ENCODE measurements at places on chromosomes 4 and X.

- no peak for DNase-seq
Measured at GRCh38 chrX:16185725-16186136, 18.4 kb downstream of the MAGEB17 start.

DNA sequence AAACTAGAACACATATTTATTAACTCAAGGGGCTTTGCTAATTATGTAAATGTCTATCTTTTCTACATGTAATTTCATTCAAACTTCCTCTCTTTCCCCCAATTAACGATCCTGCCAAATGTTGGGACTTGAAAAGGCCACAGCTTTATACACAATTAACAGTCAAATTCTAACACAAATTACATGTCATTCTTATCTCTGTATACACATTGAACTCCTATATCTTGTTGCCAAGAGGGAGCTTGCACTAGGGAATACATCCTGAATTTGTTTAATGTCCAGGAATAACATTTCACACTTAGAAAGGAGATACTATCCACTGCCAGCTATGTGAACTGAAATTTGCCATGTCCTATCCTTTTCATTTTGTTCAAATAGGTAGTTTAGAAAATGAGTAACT lies 38.9 kb upstream of the MAB21L2 start:
- no peak for DNase-seq

DNA sequence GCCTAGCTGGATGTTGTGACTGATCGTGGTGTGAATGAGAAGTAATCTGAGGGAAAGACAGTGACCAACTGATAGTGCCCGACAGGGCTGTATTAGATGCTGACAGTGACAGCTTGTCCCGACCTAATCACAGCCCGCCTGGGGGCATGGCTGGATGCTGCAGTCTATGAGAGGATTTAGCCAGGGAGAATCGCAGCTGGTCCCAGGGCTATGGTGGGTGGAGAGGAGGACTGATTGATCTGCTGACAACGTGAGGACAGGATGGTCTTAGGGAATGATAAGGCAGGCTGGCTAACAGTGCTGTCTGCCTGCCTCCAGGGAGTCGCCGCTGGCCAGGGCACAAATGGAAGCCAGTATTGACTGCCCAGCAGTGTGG lies 621 bp upstream of the SUV39H1 start:
- DNase-seq: no peak

DNA sequence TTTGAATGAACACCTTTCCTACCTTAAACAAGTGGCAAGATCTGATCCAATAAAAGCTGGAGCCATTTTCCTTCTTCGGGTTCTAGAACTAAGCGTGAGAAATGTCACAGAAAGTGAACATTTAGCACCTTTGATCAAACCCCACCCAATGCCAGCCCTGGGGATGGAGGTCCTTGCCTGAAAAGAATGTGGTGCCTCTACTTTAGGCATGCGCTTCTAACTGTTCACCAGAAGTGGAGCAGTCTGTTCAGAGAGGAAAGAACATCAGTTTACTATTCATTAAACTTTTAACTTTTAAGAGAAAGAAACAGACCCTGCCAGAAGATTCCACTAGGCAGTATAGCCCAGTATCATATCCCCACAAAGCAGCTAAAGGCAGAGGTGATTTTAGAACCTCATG lies 75.9 kb downstream of the INTS12 start:
- DNase-seq: no peak

DNA sequence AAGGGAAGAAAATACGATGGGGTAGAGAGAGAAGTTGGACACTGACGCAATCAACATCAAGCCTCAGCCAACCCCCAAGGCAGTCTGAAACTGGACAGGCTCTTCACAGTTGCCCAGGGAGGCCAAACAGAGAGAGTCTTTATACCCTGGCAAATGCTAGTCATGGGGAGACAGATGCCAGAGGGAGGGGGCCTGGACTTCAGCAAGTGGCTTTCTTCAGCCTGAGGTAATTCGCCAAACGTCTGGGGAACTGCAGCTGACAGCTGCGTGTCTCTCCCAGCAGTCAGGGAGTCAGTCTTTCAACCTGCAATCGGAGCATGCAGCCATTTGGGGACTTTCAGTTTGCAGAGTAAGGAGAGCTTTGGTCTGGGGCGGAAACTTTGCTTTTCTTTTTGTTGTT lies 521.6 kb downstream of the TRIML1 start:
- no peak for DNase-seq

- DNase-seq: no peak
Measured at GRCh38 chr4:111494471-111494870, 650.8 kb upstream of the FAM241A start.

DNA sequence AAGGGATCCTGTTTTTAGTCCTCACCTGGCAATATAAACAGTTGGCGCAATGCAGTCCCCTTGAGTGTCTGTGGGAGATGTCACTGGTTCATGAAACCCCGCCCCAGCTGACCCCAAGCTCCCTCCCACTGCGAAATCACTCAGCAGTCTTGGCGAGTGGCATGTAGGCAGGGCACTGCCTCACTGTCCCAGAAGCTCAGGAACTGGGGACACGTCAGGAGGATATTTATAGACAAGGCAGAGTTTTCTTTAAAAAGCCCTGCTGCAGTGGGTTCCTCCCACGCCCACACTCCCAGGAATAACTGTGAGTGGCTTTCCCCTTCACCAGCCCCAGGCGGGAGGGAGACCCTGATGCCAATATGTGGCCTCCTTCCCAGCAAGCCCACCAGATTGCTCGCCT lies 44.3 kb upstream of the PPP2R2C start:
- DNase-seq: no peak

DNA sequence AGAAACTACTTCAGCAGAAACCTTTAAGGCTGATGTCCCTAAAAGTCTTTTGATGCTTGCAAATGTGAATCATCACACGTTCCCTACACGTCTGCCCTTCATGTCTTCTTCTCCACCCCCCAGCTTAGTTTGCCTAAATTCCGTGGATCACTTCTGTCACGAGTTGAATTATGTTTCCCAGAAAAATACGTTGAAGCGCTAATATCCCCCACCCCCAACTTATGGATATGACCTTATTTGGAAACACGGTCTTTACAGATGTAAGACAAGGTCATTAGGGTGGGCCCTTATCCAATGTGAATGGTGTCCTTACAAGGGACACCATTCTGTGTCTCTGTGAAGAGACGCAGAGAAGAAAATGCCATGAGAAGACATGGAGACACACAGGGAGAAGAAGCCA lies 2.1 kb upstream of the ZNF518B start:
- no peak for DNase-seq

DNA sequence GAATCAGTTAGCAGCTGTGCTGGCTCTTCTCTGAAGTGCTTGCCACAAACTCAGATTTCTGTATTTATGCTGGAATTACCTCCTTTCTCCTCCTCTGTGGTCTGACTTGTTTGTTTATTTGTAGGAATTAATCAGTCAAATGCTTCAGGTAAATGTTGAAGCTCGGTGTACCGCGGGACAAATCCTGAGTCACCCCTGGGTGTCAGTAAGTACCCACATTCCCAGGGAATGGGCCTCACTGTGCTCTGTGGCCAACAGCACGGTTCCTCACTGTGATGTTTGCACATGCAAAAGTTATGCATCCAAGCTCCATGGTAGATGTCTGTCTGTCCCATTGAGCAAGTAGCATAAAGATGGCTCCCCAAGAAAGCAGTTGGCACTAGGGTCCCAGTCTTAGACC lies 169.9 kb downstream of the DCLK2 start:
- no peak for DNase-seq

GRCh38 chr4:41977709-41978108 lies 3.8 kb upstream of the DCAF4L1 start:
- no peak for DNase-seq

DNA sequence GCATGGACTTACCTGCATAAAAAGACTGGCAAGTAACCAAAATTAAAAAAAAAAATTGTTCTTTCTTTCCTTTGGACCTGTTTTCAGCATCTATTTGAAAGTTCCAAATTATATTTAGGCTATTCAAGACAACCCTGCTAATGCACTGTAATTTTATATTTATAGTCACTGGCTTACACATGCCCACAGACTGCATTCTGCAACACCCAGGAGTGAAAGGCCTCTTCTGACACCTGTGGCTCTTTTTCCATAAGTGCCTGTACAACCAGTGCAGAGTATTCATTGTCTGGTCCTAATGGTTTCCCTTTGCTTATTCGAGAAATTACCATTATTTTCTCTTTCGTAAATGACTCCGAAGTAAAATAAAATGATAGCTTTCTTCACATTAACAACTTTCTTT lies 143.3 kb downstream of the RNF150 start:
- no peak for DNase-seq

DNA sequence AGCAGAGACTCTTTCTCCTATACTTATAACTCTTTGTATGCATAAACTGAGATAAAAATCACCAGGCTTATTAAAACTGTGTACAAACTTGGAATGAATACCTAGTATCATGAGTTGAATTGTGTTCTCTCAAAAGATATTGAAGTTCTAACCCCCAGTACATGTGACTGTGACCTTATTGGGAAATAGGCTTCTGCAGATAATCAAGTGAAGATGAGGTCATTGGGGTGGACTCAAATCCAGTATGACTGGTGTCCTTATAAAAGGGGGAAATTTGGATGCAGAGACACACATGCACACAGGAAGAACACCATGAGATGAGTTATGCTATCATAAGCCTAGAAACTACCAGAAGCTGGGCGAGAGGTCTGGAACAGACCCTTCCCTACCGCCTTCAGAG lies 26.2 kb downstream of the ZNF827 start:
- no peak for DNase-seq

DNA sequence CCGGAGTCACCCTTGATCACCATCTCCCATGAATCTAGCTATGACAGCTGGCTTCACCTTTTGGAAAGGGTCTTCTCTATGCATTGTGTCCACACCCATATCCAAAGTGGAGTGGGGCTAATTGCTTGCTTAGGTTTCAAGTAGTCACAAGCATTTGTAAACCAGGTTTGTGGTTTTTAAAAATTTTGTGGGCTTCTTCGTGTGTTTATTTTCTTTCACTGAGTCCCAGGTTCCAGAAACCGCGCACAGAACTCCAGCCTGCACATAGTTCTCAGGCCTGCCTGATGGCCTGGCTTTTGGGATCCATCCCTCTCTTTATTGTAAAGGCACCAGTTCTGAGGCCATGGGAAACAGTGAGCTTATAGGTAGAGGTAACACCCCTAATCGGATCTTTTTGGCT lies 70.2 kb upstream of the TLR3 start:
- no peak for DNase-seq

DNA sequence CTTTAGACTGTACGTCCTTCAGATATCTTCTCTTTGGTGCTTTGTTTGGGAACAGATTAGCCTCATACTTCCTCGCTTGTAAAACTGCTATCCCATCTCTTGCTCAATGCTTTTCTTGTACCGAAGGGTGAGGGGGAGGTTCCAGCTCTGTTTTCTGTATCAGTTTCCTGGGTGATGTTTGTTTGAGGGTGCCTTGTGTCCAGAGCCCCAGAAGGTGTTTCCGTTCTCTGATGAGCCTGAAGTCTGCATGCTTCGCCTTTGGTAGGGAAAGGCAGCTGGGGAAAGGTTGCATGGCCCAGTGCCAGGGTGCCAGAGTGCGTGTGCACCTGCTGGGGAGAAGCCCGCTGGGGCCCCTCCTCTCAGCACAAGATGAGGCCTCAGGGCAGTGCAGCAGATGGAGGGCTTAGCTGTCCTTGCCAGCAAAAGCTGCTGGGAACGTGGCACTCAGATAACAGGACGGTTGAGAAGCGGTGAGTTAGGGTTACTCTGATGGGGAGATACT lies 73.7 kb downstream of the TBL1X start:
- no peak for DNase-seq

DNA sequence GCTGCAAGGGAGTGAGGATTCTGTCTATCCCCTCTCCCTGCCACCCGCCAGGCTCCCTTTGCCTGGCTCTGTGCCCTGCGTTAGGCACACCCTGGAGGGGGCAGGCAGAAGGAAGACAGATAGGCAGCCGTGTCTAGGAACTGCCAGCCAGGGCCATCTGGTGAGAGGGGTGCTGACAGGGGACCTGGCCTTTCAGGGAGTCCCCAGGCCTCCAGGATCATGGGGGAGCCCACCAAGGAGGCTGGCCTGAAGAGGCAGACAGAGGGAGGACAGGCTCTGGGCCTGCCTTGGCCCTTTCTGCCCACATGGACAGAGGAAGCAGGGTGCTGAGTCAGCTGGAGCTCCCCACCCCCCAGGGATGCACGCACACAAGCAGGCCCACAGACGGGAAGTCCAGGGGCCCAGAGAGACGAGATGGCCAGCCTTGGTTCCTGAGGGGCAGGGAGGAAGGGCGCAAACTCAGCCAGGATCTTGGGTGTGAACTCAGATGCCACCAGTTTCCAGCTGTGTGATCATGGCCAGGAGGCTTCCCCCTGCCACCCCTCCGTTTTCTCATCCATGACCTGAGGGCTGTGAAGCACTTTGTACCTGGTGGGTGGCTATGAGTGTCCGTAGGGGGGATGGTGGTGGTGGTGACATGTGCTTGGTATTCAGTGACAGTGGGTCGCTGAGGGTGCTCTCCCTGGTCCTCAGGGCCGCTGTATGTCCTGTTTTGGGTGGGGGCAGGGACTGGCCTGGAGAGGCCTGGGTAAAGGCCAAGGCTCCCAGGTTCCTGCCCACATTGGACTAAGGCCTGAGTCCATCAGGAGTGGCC lies 1.8 kb downstream of the SH3BP2 start:
- DNase-seq: peak; percentile 53

- DNase-seq: no peak
Measured at GRCh38 chr4:114613560-114613959, 15.0 kb downstream of the UGT8 start.

- no peak for DNase-seq
Measured at GRCh38 chrX:24131476-24131875, 18.1 kb upstream of the ZFX start.

- DNase-seq: no peak
Measured at GRCh38 chr4:145316897-145317574, 136.6 kb upstream of the OTUD4 start.

DNA sequence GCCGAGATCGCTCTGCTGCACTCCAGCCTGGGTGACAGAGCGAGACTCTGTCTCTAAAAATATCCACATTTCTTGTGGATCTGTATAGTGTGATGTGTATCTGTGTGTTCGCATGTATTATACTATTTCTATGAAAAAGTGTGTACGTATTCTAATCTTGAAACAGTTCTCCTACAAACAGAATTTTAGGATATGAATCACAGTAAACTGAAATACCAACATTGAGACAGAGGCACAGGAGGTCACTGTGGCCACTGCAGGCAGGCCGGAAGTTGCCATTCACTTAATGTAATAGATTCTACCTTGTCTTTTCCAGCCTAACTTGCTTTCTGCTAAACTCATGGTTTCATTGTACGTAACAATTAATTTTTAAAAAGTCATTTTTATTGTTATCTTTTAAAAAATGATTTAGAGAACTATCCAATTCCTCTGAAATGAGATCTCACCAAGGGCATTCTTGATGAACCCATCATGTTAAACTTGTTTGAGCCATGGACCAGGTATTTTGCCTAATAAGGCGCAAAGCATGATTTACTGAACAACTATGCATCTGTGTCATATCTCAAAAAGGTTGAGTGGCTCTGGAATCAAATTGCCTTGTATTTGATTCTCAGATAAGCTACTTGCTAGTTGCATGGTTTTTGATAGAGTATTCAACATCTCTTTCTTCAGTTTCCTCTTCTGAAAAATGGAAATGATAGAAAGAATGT lies 154.9 kb upstream of the GYPA start:
- DNase-seq: no peak

GRCh38 chrX:6225911-6226595 lies 2.6 kb downstream of the NLGN4X start:
- no peak for DNase-seq

- no peak for DNase-seq
Measured at GRCh38 chrX:114508756-114509155, 75.1 kb upstream of the HTR2C start.

GRCh38 chrX:17376431-17377077 lies 1.6 kb downstream of the NHS start:
- DNase-seq: no peak

Data from stimulated activated effector memory CD8-positive, alpha-beta T cell treated with anti-CD3 and anti-CD28 coated beads, Interleukin-12 subunit alpha, Interleukin-12 subunit beta, amount 100 ng/mL, for 72 hours (primary cell).